ENCODE measurements at places on chromosomes 7 and 10.

- no peak for DNase-seq
Measured at GRCh38 chr7:123916240-123916724, 8.8 kb upstream of the SPAM1 start.

DNA sequence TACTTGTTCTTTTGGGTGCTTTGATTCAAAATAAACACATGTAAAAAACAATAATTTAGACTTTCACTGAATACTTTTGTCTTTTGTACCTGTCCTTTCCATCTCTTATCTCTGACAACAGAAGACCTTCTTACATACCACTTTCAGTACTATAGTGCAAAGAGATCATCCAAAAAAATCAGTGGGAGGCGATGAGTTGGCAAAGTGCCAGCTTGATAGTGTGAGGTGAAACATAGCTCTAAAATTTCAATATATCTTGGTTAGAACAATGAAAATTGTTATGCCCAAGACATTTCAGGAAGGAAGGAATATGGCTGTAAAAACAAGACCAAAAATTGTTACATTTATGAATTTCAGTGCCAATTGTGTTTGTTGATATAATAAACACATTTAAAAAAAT, 390.2 kb upstream of the COBL start:
- no peak for DNase-seq

- DNase-seq, result no peak
Measured at GRCh38 chr7:158024351-158024715, 563.3 kb downstream of the PTPRN2 start.

DNA sequence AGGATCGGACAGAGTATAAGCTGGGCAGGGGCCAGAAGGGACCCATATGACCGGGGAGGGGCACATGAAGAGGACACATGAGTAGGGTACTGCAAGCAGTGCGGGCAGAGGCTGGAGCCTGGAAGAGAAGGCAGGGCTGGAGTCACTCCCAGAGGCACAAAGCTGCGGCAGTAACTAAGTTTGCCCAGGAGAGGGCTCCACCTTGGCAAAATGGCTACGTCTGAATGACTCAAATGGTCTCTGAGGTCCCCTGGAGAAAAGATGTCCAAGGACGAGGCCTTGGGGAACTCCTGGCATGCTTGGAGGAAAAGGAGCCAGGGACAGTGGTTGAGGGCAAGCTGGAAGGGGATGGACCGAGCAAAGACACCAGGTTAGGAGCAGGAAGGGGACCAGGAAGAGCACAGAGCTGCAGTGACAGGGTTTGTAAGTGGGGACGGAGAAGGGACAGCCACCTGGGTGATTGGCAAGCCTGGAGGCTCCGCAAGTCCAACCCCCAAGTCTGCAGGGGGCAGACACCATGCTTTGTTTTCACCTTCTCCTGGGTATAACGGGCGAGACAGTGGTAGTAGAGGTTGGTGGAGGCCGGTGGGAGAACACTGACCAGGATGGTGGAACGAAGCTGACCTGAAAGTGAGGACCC, 43.1 kb upstream of the LBX1 start:
- DNase-seq, result peak; percentile 27

GRCh38 chr10:49407151-49407550, 11.3 kb upstream of the DRGX start:
- DNase-seq, result no peak

DNA sequence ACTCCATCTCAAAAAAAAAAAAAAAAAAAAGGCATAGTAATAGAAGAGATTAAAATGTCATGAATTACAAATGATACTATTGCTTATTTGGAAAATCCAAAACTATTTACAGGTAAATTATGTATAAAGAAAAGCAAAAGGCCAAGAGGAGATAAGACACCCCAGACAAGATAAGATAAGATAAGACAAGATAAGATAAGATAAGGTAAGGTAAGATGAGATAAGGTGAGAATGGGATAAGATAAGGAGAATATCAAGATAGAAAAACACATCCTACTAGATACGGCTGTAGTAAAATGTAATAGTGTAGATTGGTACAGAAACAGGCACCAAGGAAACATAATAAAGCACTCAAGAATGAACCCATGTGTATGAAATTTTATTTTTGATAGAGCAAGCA, 20.9 kb downstream of the VIM start:
- DNase-seq, result no peak

DNA sequence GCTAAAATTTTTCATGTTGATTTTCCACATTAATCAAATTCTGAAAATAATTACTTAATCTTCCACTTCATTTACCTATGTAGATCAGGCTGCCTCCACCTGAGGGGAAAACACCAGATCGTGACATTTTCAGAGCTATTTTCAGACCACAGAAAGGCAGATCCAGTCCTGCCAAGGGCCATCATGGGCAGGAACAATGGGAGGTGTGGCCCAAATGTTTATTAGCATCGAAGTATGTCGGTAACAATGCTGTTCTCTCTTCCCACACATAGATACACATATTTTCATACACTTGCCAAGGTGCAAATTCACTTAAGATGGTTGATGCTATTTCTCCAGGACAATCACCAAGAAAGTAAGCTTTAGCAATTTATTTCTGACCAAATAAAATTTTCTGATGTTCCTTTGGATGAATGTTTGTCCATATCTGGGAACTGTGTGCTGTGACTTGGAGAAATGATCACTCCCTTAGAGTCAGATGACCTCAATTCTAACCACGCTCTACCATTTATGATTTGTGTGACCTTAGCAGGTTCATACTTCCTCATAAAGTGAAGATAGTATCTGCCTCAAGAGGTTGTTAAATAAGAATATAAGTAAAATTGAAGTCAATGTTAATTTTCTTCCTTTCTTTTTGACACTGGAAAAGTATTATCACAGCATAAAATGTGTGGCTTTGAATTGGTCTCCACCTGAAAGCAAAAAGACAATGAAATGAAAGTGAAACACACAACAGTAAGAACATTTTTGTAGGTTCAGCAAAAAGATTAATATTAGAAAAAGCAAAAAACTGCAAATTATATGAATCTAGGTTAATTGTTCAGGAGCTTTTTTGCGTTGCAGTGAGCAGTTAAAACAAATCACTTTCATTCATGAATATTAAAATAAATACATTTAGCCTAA, 310.4 kb upstream of the PHF14 start:
- no peak for DNase-seq

- DNase-seq, result no peak
Measured at GRCh38 chr10:80392250-80392649, 16.1 kb upstream of the PRXL2A start.

DNA sequence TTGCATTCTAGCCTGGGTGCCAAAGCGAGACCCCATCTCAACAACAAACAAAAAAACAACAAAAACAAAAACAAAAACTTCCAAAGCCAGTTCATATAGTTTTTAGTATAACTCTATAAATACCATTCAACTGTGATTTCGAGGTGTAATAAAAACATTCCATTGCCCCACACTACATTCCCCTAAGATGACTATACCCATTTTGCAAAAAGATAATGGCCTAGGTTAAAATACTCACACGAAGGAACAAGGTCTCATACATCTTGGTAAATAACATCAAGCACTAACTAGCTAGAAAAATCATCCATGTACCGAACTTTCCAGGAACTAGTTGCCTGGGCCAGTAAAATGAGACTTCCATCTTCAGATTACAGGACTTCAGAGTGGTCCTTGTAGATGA, 55.4 kb downstream of the GLI3 start:
- no peak for DNase-seq

GRCh38 chr10:26566525-26567350, 128.6 kb downstream of the APBB1IP start:
- no peak for DNase-seq

DNA sequence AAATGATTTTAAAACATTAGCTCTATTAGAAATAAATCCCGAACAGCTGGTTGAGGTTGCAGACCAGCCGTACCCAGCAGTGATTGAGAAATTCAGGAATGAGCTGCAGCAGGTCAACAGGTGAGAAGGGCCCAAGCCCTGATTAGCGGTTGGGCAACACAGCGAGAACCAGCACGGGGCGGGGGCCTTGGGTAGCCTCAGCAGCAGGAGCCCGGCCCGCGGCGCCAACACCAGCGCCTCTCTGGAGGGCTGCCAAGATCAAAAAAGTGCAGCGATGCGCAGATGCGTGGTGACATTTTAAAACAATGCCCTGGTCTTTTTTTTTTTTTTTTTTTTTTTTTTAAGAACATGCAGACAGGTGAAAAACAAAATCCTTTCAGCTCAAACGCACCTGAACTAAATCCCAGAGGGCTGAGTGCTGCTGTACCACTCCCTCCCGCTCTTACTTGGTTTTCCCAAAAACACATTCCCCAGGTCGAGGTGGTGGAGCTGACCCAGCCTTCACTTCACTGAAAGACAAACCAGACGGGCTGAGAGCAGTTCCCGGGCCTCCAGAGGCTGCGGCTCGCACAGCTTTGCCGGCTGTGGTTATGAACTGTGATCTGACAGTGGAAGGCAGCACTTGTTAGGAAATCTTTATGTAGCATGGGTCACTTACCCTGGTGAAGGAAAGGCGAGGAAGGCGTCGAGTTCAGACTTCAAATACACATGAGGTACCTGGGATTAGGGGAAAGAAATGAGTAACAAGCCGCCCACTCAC, 579.4 kb downstream of the SDK1 start:
- DNase-seq, result no peak

DNA sequence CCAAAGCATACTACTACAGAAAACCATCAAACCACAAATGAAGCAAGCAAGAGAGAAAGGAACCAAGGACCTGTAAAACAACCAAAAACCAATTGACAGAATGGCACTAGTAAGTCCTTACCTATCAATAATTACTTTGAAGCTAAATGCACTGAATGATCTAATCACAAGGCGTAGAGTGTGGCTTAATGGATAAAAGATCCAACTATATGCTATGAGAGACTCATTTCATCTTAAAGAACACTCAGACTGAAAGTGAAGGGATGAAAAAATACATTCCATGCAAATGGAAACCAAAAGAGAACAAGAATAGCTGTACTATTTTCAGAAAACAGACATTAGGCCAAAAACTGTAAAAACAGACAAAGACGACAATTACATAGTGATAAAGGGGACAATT, 70.7 kb downstream of the CRPPA start:
- DNase-seq, result no peak

GRCh38 chr7:78130446-78131215, 332.1 kb downstream of the PHTF2 start:
- no peak for DNase-seq

- DNase-seq, result no peak
Measured at GRCh38 chr7:31087351-31087750, 35.2 kb downstream of the ADCYAP1R1 start.

DNA sequence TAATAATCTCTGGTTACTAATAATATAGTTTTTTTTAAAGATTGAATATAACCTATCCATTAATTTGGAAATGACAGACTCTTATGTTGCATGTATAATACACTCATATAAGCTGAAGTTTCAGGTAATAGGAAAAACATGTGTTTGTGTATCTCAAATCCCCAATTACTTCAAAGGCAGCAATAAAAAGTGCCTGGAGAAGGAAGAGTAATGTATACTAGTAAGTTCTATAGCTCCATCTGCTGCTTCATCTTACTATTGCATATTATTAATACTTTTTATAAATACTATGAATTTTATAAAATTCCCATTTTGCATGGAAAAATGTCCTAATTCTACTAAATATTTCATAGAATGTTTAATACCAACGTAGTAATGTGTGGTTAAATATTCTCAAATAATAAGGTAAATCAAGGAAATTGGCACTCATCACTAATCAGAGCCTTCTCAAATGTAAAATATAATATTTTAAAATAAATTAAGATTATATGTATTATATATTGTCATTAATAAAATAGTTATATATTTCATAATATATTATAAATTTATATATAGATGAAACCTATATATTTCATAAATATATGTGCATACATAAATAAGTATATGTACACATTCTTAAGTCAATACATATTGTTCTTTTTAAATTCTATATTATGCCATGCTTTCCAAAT, 311.9 kb downstream of the HGF start:
- no peak for DNase-seq

DNA sequence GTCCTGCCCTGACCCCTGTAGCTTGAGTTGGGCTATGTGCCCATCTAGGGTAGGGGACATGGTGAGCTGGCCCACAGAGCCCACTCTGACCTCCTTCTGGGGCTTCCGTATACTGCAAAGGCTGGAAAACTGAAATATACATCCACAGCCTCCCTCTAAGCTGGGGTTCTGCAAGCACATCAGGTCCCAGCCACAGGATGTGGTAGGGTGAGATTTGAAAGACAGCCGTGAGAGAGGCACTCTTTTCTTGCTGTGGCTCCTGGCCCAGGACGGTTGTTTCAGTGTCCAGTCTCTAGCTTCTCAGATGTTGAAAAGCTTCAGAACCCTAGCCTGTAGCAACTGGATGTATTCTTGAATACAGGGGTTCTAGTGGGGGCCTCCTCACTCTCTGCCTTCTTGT, 60.1 kb upstream of the ADRB1 start:
- DNase-seq, result no peak

- DNase-seq, result no peak
Measured at GRCh38 chr10:23472181-23472580, 33.3 kb downstream of the OTUD1 start.

- DNase-seq, result no peak
Measured at GRCh38 chr7:130929896-130930659, 196.1 kb upstream of the KLF14 start.

DNA sequence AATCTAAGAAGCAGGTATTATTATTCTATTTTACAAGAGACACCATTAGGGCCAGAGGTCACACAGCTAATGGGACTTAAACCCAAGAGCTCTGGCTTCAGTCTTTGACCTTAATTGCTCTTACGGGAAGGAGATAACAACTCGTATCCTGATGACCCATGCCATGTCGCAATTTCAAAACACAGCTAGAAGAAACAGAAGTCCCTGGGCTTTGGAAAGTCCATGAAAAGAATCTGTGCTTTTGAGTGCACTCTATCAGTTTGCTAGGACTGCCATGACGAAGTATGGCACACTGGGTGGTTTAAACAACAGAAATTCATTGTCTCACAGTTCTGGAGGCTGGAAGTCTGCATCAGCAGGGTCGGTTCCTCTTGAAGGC, 247.8 kb upstream of the AOAH start:
- no peak for DNase-seq

GRCh38 chr7:131897016-131897789, 340.8 kb upstream of the PODXL start:
- no peak for DNase-seq

- DNase-seq, result no peak
Measured at GRCh38 chr7:109616551-109617069, 1046.9 kb downstream of the DNAJB9 start.

- DNase-seq, result no peak
Measured at GRCh38 chr7:143405173-143406001, 3.3 kb downstream of the EPHA1 start.

DNA sequence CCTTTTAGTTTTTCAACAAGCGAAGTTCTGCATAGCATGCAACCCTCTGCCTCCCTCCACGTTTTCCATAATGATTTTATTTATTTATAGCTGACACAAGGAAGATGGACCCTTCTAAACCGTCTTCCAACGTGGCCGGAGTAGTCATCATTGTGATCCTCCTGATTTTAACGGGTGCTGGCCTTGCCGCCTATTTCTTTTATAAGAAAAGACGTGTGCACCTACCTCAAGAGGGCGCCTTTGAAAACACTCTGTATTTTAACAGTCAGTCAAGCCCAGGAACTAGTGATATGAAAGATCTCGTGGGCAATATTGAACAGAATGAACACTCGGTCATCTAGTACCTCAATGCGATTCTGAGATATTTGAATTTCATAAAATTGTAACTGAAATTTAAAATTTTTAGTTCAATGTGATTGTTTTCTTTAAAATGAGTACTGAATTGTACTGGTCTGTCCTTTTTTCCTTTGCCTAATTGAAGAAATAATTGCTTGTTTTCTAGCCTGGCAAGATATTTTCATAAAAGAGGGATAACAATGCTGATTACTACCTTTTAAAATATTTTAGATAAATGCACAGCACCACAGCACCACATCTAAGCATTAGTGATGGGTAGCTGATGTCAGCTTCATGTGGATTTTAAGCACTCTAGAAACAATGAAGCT, 41.5 kb upstream of the SLC39A12 start:
- DNase-seq, result no peak
